ENCODE measurements at places on chromosomes 13 and 19.
A peak's percentile ranks its signal among the peaks of the same experiment; 100 is the strongest.

DNA sequence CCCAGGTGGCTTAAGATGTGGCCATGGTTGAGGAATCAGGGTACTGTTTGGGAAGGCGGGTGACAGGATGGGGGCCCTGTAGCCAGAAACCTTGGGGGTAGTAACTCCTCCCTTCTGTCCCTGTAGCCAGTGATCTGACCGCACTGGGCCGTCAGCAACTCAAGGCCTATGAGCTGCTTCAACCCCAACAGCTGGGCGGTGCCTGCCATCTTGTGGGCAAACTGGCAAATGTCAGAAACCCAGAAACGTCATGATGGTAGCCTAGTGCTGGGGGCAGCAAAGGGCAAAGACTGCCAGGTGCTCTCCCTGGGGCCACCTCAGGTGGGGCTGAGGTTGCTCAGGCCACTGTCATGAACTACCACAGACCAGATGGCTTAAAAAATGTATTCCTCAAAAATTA is 3.5 kb downstream of the COPE start:
- peak; percentile 31 for DNase-seq

DNA sequence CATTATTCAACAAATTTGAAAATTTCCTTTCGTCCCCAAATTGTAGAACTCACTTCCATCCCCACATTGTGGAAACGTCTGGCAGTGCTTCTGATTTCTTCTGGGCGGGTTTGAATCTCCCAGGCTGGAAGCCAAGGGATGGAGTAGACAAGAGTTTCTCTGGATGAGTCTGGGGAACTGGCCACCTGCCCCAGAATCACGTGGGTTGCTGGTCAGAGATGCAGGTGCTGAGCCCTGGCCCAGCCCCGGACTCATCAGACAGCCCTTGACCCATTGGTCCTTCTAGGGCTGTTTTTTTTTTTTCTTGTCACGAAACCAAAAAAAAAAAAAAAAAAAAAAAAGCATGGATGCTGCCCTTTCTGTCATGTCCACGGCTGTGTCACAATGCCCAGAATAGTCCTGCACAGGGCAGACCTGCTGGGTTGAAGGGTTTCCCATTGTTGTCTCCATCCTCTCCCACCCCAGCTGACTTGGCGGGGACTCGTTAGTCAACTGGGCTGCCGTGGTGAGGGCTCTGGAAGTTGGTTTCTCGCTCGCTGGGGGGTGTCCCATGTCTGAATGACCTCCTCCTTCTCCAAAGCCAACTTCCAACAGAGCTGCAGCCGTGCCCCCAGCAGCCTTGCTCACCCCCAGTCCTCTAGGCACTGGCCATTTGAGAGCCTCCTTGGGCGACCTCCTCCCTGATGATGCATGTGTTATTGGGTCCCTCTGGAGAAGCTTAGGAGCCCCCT is 12.8 kb downstream of the CHST8 start:
- DNase-seq = peak; percentile 2

GRCh38 chr13:93775507-93776108 is 549.0 kb downstream of the GPC6 start:
- no peak for DNase-seq

DNA sequence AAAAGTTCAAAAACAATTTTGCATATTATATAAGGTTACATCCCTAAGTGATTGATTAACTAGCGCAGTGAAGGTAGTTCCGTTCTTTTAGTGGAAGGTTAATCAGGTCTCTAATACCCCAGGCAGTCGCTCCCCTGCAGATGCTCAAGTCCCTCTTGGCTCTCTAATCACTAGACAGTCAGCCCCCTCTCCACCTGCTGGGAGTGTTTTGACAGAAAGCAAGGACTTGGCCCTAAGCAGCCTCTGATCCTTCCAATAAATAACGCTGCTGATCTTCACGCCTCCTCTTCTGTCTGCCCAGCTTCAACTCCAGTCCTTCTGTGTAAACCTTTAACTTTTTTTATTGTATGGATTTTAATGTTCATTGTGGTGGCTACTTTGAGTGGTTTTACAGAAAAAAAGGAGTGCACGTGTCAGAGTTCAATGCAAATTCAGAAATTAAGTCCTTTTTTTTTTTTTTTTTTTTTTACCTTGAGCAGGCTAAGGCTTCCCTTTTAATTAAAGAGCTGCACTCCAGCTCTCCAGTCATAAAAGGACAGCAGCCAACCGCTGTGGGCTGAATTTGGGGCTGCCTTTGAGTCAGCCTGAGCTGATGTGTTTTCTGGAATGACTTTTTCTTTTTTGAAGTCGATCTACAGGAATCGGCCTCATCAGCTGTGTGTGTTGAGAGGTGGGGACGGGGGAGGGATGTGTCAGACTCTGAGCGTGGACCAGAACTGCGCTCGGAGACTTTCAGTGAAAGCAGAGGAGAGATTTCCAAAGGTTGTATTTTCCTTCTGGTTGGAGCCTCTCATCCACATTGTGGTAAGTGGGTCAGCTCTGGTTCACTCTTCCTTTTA is 33.8 kb upstream of the MYO16 start:
- DNase-seq = no peak

DNA sequence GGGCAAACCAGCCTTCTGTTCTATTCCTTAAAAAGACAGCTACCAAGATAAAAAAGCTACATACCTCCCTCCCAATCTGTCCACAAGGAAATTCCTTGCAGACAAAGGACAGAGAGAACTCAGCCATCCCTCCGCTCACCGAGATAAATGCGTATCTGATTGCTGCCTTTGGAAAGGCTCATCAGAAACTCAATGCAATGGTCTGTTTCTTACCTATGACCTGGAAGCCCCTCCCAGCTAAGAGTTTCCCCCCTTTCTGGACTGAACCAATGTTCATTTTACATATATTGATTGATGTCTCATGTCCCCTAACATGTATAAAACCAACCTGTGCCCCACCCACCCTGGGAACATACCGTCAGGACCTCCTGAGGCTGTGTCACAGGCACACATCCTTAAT is 11.6 kb downstream of the BTBD2 start:
- no peak for DNase-seq

DNA sequence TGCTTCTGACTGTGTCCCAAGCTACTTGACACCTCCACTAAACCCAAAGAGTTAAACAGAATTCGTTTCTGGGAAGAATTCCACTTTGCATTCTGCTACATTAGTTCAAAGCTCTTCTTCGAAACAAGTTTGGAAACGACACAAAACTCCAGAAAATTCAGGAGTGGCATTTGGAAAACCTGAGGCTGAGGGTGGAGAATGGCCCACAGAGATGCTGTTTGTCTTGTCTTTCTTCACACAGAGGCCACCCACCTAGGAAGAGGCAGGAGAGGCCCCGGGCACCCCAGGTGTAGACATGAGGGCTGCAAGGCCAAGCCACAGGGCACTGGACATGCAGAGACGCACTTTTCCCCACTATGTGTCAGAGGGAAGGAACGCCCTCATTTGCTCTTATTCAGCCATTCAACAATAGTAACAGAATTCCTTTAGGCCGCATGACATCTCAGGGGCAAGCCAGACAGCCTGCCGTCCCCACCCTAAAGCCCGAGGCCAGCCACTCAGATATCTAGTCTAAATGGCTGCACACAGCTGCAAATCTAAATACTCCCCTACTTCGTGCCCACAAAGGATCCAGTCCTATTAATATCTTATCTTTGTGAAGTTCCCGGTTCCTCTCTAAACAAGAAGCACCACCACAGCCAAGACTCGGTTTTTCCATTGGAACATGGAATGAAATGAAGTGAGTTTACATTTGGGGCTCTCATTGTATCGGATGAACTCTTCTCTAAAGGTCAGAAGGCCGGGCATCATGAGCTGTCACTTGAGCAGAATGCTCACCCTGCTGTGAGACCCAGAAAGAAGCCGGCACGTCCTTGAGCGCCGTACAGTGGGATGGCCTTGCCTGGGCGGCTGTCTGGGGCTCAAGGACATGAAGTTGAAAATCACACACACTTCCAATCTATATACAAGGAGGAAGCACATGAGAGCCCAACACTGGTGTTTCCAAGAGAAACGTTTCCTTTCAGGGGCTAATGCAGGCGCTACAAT is 19.8 kb downstream of the COL4A1 start:
- DNase-seq = no peak

GRCh38 chr19:7917267-7918061 is 2.7 kb upstream of the SNAPC2 start:
- DNase-seq = peak; percentile 61

- DNase-seq = no peak
Observed at GRCh38 chr13:94331281-94331680, 148.2 kb downstream of the DCT start.

DNA sequence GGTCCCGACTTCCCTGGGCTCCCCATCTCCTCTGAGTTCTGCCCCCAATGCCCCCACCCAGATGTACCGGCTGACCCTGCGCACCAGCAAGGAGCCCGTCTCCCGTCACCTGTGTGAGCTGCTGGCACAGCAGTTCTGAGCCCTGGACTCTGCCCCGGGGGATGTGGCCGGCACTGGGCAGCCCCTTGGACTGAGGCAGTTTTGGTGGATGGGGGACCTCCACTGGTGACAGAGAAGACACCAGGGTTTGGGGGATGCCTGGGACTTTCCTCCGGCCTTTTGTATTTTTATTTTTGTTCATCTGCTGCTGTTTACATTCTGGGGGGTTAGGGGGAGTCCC is 6.5 kb downstream of the FUZ start:
- DNase-seq = no peak

DNA sequence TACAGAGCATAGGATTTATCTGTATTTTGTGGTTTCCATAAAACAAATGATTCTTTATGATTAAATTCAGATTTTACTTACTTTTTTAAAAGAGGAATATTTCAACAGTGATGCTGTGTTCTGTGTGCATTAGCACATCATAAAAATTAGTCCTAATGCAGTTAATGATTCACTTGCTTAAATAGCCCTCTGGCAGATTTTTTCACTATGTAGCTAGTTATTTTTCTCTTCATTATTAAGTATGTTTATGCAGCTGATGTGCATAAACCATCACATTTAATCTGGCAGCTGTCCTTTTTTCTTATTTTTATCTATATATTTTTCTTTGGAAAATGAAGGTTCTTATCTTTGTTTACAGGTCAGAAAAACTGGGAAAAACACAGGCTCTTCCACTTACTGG is 127.2 kb downstream of the ZNF486 start:
- no peak for DNase-seq

GRCh38 chr13:113982296-113982661 is 8.4 kb upstream of the C13orf46 start:
- no peak for DNase-seq

DNA sequence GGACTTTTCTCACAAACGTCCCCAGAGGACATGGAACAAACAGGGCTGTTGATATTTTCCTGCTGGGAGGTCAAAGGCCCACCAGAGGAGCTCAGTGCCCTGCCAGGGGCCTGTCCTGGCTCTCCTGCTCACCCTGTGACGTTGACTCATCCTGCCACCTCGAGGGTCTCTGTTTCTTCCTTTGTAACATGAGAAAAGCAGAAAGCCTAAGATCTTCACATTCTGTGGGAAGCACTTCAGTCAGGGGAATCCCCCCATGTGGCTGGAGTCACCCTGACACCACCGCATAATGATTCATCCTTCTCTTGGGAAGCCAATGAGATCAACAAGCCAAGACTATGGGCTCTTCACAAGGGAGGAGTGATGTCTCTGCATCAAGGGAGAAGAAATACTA is 147.9 kb downstream of the KATNAL1 start:
- DNase-seq = no peak

DNA sequence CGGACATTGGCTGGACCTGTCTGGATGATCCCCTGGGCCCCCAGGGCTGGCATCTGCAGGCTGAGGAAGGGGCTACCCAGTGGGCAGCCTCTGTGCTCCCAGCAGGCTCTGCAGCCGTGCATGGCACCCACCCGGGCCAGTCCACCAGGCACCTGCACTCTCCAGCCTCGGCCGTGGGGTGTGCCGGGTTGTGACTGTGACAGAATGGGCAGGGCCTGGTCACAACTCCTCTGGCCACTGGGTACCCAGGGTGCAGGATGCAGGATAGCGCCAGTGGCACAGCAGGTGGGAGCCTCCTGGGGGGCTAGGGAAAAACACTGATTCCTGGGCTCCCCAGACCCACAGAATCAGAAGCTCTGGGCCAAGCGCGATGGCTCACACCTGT is 10.0 kb downstream of the PEX11G start:
- DNase-seq = no peak

GRCh38 chr13:90445179-90445578 is 902.3 kb upstream of the MIR17HG start:
- DNase-seq = no peak

DNA sequence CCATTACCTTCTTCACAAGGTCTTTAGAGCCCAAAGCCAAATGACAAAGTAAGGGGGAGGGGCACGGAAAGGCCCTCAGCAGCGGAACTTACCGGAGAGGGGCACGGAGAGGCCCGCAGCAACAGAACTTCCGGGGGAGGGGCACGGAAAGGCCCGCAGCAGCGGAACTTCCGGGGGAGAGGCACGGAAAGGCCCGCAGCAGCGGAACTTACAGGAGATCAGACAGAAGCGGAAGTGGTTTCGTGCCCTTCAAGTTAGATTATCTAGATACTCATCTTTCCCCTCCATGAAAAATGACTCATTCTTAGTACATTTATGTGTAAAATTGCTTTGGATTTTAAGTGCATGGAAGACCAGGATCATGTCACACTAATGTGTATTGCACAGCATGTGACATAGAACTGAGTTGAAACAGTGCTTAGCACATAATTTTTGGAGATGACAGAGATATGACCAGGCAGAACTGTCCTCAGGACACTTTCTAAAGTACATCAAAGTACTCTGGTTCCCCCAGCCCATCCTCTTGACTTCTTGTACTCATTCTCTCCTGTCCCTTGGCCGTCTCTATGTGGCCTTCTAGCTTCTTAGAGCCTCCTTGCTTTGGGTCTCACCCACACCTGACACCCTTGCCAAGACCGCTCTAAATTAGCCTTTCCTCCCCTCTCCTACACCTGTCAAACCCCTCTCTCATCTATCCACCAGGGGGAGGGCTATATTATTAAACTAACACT is 25.7 kb upstream of the TPTE2 start:
- peak; percentile 80 for DNase-seq

GRCh38 chr19:7293762-7294557 is at the start of gene INSR:
Gene INSR (minus strand): TSS chr19:7294414. CDS start chr19:7293891, 523 bp downstream.
- DNase-seq = peak; percentile 48

- DNase-seq = no peak
Observed at GRCh38 chr13:84446972-84447639, 564.8 kb upstream of the SLITRK1 start.

DNA sequence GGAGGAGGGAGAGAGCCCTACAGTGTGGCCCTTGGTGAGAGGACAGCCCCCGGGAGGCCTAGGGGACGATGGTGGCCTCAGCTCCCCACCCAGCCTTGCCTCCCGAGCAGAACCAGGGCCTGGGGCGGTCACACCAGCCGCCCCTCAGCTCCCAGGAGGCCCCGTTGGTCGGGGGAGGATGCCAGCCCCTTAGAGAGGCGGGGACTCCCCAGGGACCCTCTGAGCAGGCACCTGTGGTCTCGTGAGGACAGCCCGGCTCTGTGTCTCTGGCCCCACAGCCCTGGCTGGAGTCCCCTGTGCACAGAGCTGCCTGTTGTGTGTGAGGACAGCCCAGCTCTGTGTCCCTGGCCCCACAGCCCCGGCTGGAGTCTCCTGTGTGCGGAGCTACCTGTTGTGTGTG is 158.8 kb downstream of the KDM4B start:
- DNase-seq = no peak

- no peak for DNase-seq
Observed at GRCh38 chr19:36891768-36892357, 24.2 kb downstream of the ZNF829 start.
